Thymus (tissue), 14 donors: ENCODE measurements at places on chromosomes 13 and 19.

DNA sequence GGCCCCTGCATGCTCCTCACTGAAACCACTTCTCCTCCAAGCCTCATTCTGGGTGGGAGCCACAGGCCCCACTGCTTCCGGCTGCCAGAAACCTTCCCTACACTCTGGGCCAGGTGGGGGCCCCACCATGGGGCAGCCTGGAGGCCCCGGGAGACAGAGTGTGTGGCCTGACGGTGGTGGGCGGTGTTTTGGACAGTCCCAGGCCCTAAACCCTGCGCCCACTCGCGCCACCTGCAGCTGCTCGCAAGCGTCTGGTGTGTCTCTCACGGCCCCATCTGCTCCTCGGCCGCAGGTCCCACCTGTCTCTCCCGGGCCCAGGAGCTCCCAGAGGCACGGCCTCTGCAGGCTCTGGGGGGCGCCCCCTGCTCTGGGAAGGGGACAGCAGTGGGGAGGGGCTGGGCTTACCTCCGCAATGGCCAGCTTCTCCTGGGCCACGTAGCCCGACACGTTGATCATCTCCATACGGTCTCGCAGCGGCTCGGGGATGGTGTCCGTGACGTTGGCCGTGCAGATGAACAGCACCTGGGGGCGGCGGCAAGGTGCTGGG lies 5.6 kb downstream of the RPL36 start:
- DNase-seq = no peak

DNA sequence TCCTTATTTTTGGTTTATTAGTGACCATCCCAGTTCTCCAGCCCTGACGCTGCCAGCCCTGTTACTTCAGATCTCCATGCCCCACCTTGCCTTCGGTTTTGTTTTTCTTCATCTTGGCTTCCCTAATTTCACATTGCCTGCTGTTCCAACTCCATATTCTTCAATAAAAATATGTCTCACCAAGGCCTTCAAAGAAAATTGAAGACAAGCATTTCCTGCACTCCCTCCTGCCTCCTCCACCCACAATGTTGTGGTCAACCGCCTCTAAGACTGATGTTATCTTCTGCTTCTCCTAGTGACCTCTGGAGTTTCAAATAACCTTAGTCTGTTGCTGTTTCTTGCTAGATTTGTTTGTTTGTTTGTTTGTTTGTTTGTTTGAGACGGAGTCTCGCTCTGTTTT lies 14.6 kb downstream of the PLD3 start:
- DNase-seq = no peak

DNA sequence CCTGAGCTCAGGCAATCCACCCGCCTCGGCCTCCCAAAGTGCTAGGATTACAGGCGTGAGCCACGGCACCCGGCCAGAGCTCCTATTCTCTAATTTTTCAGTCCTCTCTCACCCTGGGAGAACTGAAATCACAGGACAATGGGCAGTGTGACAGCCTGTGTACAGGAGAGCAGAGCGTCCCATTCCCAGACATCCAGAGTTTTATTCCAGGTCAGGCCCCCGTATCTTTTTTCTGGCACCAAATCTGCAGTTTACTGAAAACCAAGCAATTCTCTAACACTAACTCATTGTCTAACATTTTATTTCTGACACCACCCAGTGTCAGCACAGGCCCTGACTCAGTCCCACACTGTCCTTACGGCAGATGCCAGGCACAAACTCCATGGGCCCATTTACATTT lies 6.7 kb downstream of the ZNF708 start:
- DNase-seq = no peak

DNA sequence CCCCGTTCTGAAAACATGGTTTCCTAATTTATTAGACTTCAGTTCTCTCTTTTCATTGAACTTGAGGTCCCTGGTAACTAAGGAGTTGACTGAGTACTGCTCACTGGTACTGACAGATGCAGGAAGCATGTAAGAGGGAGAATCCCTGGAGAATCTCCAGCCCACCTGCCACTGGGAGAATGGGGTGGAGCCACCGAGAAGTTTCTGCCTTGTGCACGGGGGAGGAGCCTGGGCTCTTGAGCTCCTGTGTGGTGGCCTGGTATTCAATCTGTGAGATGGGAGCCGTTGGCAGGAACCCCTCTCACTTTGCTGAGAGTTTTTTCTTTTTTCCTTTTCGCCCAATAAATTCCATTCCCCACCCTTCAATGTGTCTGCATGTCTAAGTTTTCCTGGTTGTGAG lies 13.2 kb upstream of the AKAP11 start:
- no peak for DNase-seq

GRCh38 chr19:12749938-12750521 lies 1.6 kb upstream of the BEST2 start:
- no peak for DNase-seq

- DNase-seq = no peak
Measured at GRCh38 chr13:74004109-74004508, 130.1 kb downstream of the KLF12 start.

- DNase-seq = no peak
Measured at GRCh38 chr19:42239544-42240220, 2.7 kb downstream of the GSK3A start.

DNA sequence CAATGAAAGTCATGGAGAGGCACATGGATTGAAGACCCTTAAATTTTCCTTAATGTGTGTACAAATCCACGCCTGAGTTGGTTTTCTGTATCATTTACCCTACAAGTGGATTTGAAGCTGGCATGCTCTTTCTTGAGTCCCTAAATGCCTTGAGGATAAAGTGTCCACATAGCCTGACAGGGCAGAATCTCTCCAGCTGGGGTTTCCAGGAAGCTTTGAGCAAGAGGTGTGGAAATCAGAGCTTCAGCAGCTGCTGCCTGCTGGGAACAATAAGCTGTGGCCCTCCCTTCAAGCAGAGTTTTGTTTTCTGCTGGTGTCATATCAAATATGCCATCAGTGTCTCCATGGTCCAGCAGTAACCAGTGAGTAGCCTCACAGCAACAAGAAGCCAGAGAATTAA lies 120.3 kb upstream of the SERTM1 start:
- no peak for DNase-seq

- DNase-seq = peak; percentile 87
Measured at GRCh38 chr13:40933508-40934204, 85.5 kb downstream of the ELF1 start.
